ENCODE measurements at places on chromosomes 7 and 10.

- peak; percentile 19 for DNase-seq
Observed at GRCh38 chr10:25682203-25682851, 251.7 kb upstream of the MYO3A start.

DNA sequence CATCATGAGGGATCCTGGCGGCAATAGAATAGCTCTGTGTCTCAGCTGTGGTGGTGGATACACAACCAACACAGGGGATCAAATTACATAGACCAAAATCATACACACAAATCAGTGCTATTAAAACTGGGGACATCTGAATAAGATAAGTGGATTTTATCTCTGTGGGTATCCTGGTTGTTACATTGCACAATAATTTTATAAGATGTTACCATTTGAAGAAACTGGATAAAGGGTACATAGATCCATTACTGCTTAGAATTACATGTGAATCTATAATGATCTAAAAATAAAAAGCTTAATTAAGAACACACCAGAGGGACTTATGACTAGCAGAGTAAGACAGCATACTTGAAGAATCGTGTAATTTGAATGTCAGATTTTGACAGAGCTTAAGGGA, 8.2 kb upstream of the FAM3C start:
- no peak for DNase-seq

- no peak for DNase-seq
Observed at GRCh38 chr10:71766717-71767419, 6.5 kb downstream of the VSIR start.

GRCh38 chr10:1894912-1895311, 157.6 kb upstream of the ADARB2 start:
- no peak for DNase-seq

GRCh38 chr10:81036257-81036656, 498.6 kb downstream of the SH2D4B start:
- no peak for DNase-seq

DNA sequence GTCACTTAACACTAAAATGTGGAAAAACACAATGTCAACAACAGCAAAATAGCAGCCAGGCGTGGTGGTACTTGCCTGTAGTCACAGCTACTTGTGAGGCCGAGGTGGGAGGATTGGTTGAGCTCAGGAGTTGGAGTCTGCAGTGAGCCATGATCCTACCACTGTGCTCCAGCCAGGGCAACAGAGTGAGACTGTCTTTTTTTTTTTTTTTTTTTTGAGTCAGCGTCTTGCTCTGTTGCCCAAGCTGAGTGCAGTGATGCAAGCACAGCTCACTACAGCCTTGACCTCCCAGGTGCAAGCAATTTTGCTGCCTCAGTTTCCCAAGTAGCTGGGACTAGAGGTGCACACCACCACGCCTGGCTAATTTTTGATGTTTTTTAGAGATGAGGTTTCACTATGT, 6.1 kb downstream of the KCTD7 start:
- no peak for DNase-seq

DNA sequence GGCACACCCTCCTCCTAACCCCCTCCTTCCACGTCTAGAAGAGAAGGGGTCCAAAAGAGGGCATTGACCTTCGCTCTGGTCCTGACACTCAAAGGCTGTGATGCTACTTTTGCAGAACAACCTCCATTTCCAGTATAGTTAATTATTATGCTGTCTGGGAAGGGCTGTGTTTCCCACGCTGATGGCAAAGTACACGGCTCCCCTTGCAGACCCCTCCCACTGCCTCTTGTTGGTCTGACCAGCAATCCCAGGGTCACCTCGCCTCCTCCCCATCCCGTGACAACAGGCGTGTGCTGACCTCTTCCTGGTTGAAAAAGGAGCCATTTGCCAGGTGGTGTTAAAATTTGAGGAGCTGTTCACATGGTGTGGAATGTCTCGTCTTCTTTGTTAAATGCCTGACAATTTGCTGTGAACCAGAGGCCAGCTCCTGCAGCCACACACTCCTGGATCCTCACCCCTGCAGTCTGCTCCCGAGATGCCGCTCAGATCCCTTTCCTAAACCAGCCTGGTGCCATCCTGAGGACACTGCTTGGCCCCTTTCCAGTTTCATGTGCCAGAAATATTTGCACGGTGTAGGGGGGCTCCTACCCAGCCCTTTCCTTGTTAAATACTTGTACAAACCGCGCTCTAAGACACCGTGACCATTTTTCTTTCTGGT, 321.7 kb downstream of the WDR37 start:
- no peak for DNase-seq

GRCh38 chr10:109624939-109625338, 298.4 kb downstream of the XPNPEP1 start:
- DNase-seq, result no peak

DNA sequence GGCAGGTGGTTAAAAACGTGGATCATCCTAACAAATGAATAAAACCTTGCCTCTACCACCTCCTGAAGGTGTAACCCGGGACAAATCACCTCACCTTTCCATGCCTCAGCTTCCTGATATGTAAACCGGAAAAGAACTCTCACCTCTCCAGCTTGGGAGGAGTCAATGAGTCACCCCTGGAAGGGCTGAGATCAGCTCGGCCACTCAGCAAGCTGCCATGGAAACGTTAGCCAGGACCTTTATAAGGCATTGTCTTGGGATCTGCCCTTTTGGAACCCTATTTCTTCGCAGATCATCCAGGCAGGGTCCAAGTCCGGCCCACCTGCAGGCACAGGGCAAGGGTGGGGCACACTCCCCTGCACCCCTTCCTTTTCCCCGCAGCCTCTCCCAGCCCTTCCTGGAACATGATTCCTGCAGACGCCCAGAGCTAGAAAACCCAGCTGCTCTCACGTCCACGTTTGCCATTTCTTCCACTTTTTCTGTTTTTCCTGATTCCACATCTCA, 81.6 kb upstream of the PFKP start:
- no peak for DNase-seq

DNA sequence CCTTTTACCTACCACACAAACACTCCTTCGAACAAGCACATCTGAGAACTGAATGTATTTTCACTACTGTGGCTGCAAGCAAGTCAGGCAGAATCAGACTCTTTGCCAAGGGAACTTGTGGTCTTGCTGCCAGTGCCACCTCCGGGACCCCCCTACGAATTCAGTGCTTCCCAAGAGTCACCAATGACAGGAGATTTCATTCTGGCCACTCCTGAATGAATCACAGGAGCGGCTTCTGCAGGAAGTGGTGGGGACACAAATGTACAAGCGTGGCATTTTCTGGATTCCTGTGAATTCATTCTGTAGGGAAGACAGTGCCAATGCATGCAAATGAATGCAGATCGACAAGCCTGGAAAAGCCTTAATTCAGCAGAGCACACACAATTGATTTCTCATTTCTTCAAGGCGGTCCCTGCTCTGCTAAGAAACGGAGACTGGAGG, 161.2 kb downstream of the CAMK1D start:
- DNase-seq, result no peak

DNA sequence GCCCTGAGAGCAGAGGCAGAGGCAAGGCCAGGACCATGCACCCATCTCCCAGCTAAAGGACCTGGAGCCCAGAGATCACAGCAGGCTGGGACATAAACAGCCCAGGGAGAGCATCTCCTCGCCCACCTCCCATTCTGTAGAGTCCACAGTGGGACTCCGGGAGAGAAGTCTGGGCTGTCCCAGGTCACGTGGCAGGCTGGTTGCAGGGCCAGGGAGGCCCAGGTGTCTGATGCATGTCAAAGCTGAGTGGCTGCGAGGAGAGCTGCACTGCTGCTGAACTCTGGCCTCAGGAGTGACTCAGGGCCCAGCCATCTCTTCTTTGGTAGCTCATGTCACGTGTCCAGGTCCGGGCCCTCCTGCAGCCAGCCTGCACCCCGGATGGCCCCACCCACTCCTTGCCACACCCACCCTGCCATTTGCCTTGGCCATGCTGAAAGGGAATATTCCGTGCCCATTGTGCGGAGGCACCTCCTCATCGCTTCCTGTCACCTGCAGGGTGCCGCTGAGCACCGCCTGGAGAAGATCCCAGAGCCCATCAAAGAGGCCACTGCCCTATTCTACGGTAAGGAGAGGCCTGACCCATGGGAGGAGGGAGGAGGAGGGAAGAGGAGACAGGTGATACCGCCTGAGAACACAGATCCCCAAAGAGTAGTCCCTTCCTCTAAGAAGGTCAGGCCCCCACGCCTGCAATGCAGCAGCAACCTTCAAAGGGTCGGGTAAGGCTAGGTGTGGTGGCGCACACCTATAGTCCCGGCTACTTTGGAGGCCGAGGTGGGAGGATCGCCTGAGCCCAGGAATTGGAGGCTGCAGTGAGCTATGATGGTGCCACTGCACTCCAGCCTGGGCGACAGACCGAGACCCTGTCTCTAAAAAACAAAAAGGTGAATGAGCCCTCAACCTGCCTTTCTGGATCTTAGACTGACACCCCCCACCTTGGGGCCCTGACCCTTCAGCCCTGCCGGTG, 12.6 kb upstream of the SH2B2 start:
- no peak for DNase-seq

- no peak for DNase-seq
Observed at GRCh38 chr7:28266402-28266801, 85.8 kb upstream of the JAZF1 start.

DNA sequence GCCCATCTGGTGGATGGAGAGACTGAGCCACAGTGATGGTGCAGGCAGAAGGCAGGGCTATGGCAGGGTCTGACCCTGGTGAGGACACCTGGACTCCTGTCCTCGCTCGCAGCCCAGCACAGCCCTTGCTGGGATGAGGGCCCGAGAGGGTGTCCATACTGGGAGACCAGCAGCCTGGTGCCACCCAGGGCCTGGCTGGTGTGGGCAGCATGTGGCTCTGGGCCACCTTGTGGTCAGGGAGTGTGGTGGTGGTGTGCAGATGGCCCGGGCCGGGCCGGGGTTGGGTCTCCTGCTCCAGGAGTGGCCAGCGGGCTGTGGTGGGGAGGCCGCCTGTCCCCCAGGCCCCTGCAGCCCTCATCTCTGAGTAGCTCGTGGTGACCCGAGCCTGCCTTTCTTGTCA, 14.9 kb downstream of the ADCY1 start:
- DNase-seq, result no peak

DNA sequence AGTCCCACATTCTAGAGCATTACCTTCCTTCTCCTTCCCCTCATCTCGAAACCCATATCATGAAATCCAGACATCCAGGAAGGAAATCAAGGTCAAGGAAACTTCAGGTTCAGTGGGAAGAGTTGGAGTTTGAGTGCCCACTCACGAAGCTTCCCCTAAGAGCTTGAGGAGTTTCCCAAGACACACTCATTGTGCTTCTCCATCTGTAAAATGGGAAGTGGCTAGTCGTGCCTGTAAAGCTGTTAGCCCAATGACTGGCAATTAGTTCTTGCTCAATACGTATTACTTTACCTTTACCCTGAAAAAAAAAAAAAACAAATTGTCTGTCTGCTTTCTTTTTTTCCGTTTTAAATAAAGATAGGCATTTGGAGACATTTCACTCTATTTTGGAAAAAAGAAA, 42.3 kb downstream of the GPAM start:
- DNase-seq, result no peak

DNA sequence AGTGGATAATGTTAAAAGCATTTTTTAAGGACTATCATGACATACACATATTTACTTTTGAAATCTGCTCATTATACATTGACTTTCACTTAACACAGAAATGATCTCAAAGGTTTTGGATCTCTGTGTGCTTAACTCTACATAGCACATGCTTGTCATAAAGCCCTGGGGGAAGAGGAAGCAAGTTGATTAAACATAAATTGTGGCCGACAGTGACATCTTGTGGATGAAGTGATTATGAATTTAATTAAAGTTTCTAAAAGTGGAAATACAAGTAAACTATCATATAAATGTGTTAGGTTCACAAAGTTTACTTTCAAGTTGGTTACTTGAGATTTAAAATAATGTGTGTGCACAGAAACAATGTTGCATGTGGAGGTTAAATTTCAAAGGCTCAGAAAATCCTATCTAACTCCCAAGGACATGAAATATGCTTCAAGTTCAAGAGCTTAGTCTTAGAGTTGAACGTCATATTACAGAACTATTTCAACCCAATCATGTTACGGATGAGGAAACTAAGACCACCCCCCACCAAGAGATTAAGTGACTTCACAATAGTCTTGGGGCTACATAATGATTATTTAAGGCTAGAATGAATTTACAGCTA, 1247.8 kb downstream of the GATA3 start:
- DNase-seq, result no peak

- DNase-seq, result no peak
Observed at GRCh38 chr10:17768957-17769356, 17.0 kb downstream of the TMEM236 start.

GRCh38 chr10:71530781-71531180, 134.1 kb downstream of the CDH23 start:
- DNase-seq, result no peak

GRCh38 chr10:70605161-70605560, 2.6 kb upstream of the PRF1 start:
- DNase-seq, result no peak

DNA sequence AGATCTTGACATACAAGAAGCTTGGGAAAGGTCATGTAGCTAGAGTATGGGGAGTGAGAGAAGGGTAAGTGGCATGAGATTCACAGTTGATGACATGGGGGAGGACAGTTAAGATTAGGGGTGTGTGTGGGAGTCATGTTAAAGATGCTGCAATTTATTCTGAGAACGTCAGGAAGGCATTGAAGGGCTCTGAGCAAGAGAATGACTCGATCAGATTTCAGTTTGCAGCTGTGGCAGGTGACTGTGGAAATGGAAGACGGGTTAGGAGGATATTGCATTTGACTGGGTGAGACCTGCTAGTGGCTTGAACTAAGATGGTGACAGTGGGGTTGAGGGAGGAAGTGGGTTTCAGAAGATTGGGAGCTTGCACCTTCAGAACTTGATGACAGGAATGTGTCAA, 5.6 kb downstream of the CDC123 start:
- DNase-seq, result no peak

GRCh38 chr7:42700406-42701327, 211.2 kb downstream of the C7orf25 start:
- DNase-seq, result no peak

GRCh38 chr7:140684066-140684950, 11.6 kb downstream of the ADCK2 start:
- DNase-seq, result no peak

DNA sequence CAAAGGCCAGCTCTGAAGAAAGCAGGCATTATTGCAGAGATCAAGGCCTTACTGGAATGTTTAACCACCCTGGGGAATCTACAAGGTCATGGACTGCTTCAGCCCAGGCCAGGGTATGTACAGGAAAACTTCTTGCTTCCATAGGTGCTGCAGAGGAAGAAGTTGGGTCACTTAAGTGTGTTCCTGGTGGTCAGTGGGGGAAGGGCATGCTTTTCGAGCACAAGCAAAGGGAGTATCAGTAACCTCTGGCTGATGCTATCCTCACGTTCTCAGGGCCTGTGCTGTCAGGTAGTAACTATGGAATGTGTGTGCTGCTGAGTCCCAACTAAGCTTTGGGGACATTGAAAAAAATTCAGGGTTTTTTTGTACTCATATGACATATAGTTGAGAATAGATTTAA, 234.0 kb upstream of the SP4 start:
- DNase-seq, result peak; percentile 20

DNA sequence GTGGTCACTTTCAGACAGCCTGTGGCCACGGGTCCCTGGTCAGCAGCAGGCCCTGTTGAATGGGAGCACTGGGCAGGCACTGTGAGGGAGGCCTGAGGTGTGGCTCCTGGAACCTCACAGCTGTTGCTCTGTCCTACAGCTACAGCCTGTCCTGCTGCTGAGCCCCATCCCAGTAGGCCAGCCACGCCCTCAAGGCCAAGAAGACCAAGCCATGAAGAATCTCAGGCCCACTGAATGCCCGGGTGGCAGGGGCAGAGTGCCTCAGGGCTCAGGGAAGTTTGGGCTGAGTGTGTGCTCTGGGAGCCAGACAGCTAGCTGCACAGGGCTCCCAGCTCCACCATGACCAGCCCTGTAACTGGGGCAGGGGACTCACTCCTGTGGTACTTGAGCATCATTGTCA, 363.5 kb upstream of the NUPR2 start:
- no peak for DNase-seq
